IPS DF 19.7 (cell line): ENCODE measurements at places on chromosomes 16 and 17.

GRCh38 chr16:7026639-7027038, 306.0 kb upstream of the RBFOX1 start:
- no peak for DNase-seq

DNA sequence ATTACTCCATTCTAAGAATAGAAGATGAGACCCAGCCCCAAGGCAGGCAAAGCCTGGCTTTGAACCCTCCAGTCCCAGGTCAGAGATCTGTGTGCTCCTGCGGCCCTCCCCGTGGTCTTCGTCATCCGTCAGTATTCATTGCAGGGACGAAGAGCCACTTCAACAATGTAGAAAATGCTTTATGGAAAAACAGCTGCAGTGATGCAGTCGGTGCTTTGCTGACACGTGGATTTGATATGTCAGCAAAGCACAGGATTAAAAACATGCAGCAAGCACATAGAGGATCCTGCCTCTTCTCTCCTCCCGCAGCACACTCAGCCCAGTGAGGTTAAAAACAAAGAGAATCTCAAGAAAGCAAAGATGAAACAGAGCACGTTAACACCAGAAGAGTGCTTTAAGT, 117.1 kb upstream of the AXIN2 start:
- DNase-seq, result no peak

DNA sequence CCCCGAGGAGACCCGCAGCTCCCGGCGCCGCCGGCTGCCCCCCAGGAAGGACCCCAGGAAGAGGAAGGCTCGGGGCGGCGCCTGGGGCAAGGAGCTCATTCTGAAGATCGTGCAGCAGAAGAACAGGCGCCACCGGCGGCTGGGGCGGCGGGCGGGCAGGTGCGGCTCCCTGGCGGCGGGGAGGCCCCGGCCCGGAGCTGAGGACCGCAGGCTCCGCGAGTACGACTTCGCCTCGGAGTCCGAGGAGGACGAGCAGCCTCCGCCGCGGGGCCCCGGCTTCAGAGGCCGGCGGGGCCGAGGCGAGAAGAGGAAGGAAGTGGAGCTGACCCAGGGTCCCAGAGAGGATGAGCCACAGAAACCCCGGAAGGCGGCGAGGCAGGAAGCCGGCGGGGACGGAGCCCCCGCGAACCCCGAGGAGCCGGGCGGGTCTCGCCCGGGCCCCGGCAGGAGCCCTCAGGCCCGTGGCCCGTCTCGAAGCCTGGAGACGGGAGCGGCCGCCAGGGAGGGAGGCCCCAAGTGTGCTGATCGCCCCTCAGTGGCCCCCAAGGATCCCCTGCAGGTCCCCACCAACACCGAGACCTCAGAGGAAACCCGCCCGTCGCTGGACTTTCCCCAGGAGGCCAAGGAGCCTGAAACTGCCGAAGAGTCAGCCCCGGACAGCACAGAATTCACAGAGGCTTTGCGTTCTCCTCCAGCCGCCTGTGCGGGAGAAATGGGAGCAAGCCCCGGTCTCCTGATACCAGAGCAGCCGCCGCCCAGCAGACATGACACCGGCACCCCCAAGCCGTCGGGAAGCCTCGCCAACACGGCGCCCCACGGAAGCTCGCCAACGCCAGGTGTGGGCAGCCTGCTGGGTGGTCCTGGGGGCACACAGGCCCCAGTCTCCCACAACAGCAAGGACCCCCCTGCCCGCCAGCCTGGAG, 22.3 kb upstream of the ZFPM1 start:
- no peak for DNase-seq

DNA sequence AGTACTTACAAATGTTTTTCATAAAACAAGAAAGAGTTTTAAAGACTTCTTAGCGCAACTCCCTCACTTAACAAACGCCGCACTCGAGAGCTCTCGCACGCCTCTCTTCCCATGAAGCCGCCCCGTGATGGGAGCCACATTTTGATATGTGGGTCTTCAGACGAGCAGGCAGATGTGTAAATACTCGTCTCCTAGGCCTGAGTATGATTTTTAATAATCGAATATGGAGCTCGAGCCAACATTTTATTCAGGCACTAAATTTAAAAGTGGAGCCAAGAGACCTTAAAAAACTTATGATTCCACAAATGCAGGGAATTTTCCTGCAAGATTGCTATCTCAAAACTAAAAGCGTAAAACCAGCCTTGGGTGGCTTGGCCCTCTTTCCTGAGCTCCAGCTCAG, 55.4 kb downstream of the IRX6 start:
- no peak for DNase-seq

GRCh38 chr17:39769974-39770587, 32.3 kb downstream of the GRB7 start:
- DNase-seq, result no peak

GRCh38 chr17:339193-340061, 13.2 kb downstream of the RPH3AL start:
- no peak for DNase-seq

DNA sequence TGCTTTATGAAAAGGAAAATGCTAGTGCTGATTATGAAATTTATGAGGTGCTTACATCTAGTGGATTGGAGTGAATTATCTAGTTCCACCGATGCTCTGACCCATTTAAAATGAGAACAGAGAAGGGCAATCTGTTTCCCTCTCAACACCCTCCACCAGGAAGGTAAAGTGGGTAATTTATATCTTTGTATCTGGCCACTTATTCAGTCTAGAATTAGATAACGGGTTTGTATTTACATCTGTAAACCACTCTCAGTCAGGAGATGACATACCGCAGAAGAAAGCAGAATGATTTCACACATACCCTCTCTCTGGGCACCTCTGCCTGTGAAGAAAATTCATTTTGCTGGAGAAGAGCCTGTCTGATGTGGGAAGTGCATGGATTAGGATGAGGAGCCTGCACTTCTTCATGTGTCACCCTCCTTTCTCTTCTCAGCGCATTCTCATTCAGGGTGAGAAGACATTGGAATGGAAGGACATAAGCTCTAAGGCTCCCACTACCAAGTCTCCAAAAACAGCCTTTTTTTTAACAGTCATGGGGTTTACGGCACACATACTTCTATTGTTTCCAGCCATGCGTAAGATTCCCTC, 646.7 kb upstream of the SALL1 start:
- no peak for DNase-seq

DNA sequence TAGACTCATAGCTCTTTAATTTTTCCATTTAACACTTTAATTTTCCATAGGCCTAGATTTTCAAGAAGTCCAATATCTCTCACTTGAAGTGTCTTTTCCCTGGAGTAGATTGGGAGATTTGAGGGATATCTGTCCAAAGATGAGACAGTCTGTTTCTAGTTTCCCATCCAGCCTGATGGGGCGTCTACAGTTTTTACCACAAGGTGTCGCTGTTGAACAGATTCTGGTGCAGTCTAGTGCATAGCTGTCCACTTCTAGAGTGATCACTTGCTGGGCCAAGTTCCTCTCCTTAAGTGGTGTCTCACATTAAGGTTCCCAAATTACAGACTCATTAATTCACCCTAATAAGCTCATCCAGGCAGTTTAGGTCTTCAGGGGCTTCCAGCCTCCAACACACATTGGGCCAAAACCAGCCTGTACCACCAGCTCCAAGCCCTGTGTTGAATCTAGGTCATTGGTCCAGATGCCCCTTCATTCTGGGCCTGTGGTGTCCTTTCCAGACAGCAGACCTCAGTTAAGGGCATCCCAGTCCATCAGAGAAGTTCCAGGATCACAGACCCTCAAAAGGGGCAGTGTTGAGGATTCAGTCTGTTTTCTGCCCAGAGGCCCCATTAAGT, 9.4 kb downstream of the SNX20 start:
- no peak for DNase-seq

DNA sequence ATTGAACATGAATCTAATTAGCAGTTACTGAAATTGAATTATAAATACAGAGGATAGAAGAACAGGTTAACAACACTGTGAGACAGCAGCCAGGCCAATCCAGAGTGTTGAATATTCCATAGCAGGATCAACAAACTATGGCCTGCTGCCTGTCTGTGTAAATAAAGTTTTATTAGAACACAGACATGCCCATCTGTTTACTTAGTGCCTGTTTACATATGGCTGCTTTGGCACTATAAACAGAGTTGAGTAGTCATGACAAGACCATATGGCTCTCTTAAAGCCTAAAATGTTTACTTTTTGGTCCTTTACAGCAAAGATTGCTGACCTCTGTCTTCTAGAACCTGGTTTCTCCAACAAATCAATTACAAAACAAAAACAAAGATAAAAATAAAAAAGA, 115.4 kb upstream of the CDC42EP4 start:
- no peak for DNase-seq

- DNase-seq, result peak; percentile 61
These were observed 21.0 kb downstream of the ACE start for GRCh38 chr17:63497708-63498483.

GRCh38 chr16:82181461-82182185, 11.6 kb upstream of the MPHOSPH6 start:
- DNase-seq, result no peak

DNA sequence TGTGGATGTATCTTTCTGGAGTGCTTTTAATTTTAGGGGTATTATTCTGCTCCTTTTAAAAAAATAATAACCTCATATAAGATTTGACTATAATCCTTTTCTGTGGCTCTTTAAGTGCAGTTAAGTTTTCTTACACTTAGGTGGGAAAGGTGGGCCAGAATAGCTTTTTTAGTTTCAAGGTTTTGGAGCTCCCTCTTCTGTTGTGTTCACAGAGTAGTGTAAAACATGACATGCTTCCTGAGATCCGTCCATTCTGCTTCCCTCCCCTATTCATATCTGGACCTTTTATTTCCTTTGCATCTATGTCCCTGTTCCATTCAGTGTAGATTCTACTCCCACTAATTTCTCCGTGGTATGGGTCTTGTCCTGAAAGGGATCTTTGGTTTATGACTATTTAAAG, 12.8 kb downstream of the LRRC36 start:
- no peak for DNase-seq

- DNase-seq, result no peak
These were observed 5.4 kb downstream of the NXPH3 start for GRCh38 chr17:49580981-49581647.

- peak; percentile 82 for DNase-seq
These were observed 17.1 kb downstream of the C16orf74 start for GRCh38 chr16:85733839-85734170.

DNA sequence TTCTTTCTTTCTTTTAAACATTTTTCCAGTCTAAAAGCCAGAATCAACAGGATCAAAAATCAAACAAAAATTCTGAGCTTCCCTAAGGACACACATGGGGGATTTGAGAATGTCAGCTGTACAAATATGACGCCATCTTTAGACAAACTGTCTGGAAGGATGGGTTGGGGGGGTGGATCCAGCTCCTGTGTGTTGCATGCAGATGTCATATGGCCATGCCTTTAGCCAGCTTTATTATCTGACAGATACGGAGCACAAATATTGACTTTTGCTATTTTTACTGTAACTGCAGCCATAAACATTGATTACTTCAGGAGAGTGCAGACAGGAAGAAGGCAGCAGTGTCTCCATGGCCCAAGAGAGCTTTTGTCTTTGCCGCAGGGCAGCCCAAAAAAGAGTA, 279.4 kb upstream of the ELAC2 start:
- DNase-seq, result no peak
